HT1080 (cell line): ENCODE measurements at places on chromosomes 2 and 18. TPM values are rescaled to one million over a fixed set of nuclear protein-coding genes. Genes with fewer than 3 reads are reported as not detected.
A peak's percentile ranks its signal among the peaks of the same experiment; 100 is the strongest.

The PARD3B gene
- 0.73 and 2.2 TPM in 2 replicates for total RNA-seq

The DCC gene
- 14.1 and 15.7 TPM in 2 replicates for total RNA-seq

The C1QL2 gene
- total RNA-seq: 0.03 TPM in 1 of 2 replicates, not detected in the other

DNA sequence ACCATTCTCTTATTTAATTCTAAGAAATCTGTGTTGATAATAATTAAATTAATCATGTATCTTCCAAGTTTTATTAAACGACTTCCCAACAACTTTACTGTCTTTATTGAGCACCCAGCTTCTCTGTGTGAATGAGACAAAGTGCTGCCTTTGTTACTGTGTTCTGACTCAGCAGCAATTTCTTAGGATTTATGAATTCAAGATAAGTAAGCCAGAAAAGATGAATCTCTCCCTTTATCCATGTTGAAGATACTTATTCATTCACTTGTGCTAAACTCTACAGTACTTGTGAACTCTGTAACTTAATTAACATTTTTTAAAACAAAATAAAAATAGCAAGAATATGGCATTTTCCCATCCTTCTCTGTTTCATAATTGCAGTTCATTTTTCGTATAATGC is 1403.3 kb upstream of the DDX18 start:
- DNase-seq: no peak

DNA sequence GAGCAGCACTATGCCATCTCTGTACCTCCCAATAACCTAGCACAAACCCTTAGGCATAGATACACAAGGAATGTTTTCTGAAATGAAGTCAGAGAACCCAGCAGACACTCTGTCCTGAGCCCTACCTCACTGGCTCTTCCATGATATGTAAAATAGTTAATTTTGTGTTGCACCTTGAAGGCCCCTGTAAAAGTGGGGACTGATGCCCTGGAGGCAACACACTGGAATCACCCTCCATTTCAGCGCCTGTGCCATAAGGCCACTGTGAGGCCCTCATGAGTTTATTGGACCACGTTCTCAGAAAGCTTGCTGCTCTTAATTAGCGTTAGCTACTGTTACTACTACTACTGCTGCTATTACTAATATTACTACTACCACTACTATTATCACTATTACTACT is 670.1 kb upstream of the SOX11 start:
- DNase-seq: no peak

DNA sequence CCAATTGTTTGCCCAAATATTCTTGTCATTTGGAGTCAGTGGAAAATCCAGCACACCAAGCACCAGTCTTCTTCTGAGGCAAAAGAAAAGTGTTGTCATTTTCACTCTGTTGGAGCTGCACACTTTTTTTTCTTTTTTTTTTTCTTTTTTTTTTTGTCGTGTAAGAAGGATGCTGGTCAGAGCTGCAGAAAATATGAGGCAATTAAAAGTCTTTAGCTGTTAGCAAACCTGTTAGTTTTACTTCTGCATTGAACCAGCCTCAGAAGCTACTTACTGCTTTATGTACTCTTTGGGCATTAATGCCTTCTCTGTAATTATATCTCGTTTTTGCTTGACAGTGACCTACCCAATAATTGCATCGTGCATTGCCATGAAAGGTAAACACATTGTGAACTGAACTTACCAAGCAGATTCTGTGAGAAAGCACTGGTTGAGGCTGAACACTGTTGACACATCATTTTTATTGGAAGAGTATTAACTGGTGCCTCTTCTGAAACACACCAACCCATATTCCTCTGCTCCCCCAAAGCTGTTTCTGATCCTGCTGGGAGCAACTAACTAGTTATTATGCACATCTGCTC is 165.4 kb downstream of the CAPN13 start:
- no peak for DNase-seq

DNA sequence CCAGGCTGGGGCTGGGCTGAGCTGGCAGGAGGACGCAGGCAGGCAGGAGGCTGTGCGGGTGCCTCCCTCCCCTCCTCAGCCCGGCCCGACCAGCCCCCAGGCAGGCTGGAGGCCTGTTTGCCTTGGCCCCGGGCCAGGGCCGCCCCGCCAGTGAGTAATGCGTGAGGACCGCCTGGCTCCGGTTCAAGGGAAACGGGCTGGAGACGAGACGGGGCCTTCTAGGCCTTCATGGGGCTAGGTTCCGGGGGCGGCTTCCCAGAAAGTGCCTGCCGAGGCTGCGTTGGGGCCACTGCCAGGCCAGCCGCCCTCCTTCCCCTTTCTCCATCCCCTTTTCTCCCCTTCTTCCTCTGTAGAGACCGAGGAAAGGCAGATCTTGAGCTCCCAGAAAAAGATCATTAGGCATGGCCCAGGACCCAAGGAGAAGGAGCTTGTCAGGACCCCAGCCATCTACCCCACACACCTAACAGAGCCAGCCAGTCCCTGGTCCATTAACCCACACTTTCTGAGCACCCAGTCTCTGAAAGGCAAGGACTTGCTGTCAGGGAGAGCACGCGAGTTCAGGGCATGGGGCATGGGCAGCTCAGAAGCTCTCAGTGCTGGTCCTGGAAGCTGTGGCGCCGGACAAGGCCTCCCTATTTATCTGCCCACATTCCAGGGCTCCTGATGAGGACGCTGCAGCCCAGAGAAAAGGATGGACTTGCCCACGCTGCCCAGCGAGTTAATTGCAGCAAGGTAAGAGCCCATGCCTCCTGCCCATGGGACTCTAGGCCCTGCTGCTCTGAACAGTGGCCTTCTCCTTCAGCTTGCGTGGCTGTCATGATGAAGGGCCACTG is 48.5 kb downstream of the SMAD7 start:
- DNase-seq: peak; percentile 91
